ENCODE measurements at places on chromosomes 1 and 21. TPM values are rescaled to one million over a fixed set of nuclear protein-coding genes. Genes with fewer than 3 reads are reported as not detected.

- DNase-seq = no peak
Measured at GRCh38 chr1:56920591-56921001, 45.2 kb downstream of the C8B start.

DNA sequence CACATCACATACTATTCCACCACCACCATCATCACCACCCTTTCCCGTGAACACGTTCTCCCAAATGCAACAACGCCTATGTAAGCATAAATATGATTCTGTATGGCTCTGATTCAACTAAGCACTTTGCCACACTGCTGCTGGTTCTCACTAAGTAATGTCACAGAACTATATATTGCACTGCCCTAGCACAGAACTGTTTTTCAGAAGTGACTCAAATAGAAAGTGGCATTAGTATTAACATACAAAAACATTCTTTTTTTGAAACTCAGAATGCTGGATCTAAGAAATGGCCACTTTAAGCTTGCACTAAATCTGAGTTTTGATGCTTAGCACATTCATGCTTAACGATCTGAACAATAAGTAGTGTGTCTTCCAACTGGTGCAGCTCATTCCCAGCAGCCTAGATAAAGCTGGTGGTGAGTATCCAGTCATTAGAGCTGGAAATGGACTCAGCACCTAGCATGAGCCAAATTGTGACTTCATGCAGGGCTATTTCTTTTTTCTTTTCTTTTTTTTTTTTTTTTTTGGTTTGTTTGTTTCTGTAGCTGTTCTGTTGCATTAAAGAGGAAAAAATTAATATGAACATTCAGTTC is 46.2 kb upstream of the ZC3H11B start:
- no peak for DNase-seq

DNA sequence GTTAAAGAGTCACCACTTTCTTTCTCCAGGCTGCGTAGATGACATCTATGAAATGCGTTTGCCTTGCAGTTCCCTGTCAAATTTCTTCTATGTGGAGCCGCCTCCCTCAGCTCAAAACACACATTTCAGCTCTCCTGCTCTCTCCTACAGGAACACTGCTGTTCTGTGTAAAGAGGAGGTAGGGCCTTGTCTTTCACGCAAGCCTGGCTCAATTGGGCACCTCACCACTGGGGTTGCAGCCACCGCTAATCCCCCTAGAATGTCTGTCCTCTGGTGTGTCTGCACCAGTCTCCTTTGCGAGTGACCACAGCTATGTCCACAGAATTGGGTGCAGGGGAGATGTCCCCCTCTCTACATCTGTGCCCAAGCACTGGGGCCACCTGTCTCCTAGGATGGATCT is 31.8 kb upstream of the CFHR4 start:
- DNase-seq = no peak

Gene IL24
- total RNA-seq = not detected

Gene RIIAD1
- total RNA-seq = not detected

Gene SPATA21
- total RNA-seq = not detected

- no peak for DNase-seq
Measured at GRCh38 chr1:27448982-27449381, 41.0 kb downstream of the WASF2 start.

Gene TMEM39B
- total RNA-seq = 4.2 TPM

DNA sequence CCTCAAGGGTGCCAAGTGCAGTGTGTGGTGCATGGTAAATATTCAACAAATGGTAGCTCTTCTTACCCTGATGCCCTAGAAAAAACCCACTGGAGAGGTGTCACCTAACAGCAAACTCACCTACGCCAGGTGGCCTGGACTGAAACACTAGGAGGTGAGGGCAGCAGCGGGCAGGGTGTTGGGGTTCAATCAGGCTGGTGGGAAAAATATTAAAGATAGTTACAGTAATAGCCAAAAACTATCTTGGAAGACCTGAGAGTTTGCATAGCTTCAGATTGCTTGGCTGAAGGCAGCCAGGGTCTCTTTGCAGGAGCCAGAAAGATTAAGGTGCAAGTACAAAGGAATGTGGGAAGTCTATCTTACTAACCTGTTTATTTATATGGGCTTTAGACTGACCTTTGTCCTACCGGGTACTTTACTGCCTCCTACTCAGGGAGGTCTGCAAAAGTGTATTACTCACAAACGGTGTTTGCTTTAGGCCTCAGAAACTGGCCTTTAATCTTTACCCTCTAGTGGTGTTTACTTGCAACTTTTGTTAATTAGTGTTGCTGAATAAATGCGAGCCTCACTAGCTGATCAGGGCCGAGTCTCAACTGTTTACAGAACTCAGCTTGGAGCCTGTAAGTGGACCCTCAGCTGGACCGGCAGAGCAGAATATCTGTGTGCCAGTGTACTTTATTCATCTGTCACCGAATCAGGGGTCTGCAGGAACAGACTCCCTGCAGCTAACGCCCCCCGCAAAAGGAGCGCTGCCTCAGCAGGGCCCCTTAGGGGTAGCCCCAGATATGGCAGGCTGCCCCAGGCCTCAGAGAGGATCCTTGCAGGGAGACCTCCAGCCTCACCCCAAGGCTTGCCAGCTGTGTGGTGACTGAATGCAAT is 63.9 kb downstream of the SYF2 start:
- DNase-seq = no peak

- DNase-seq = no peak
Measured at GRCh38 chr21:15301014-15301413, 236.2 kb upstream of the NRIP1 start.
